Stimulated activated CD4-positive, alpha-beta T cell treated with anti-CD3 and anti-CD28 coated beads, TNF-alpha, amount 100 ng/mL, for 24 hours (primary cell): ENCODE measurements at places on chromosomes 7 and 10.

DNA sequence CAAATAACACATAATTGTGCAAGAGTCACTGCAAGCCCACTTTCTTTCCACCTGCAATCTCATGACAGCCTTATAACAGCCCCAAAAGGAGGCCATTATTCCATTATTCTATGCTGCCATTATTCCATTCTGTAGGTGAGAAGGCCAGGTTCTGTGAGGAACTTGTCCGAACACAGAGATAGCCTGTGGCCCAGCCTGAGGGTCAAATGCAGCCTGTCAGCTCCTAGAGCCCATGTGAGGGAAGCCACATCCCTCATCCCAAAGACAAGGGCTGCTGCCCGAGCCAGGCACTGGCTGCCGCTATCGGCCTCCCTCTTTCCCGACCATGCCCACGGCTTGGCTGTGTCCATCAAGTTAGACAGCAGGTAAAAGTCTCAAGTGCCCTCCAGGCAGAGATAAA is 24.1 kb upstream of the C10orf71 start:
- DNase-seq: no peak

GRCh38 chr7:6705959-6706665 is 635 bp downstream of the ZNF12 start:
- peak; percentile 18 for DNase-seq

DNA sequence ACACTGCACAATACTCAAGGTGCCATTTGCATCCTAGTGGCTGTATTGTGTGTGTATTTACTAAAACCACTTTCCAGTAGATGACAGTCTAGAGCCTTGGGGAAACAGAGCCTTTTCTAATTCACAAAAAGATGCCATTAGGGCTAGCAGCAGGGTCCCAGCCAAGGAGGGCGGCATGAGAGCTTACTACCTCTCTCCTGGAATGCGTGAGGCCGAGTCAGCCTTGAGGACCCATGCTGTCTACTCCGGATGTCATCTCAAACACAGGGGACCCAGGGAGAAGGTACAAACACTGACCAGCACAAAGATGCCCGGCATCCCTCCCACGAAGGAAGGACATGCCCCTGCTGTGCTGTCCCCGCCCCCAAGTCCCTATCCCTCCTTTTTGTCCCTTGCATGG is 65.5 kb downstream of the CYCS start:
- no peak for DNase-seq

- no peak for DNase-seq
Observed at GRCh38 chr7:494259-494687, 25.4 kb downstream of the PDGFA start.

DNA sequence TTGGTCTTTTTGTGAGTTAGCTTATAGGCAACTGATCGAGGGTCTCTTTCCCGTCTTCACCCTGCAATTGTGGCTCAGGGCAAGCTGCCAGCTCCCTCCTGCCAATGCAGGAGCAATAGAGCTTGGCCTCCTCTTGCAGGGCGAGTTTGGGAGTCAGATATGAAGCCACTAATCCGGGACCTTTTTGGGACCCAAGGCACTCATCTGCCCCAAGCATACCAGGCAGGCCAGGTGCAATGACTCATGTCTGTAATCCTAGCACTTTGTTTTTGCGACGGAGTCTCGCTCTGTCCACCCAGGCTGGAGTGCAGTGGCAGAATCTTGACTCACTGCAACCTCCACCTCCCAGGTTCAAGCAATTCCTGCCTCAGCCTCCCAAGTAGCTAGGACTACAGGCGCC is 21.1 kb downstream of the LIMK1 start:
- DNase-seq: no peak

GRCh38 chr7:64892116-64892515 is 11.0 kb upstream of the ZNF273 start:
- no peak for DNase-seq

GRCh38 chr7:19939746-19940145 is 166.3 kb upstream of the TMEM196 start:
- DNase-seq: no peak

DNA sequence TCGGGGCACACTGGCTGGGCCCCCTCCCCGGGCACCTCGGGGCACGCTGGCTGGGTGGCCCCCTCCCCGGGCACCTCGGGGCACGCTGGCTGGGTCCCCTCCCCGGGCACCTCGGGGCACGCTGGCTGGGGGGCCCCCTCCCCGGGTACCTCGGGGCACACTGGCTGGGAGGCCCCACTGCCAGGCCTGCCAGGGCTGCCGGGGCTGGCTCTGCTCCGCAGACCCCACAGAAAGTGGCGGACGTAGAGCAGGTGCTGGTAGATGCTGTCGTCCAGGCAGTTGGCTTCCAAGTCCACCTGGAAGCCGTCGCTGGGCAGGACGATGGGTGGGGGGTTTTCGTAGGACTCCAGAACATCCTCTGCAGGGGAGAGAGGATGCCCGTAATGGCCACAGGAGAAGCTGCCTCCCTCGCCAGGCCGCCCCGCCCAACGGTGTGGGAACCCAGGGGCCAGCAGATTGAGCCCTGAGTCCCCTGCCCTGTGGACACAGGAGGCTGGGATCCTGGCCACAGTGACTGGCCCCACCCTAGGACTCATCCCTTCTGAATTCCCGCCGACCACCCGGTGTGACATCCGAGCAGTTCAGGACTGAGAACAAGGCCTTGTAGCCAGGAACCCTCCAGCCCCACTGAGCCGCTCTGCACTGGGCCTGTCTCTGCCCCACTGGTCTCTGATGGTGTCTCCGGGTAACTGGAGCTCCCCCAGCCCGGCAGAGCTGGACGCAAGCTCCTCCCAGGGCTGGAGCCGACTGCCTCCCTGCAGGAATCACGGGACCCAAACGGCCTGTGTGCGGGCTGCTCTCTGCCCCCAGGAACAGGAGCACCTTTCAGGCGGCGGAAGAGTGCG is 28.2 kb downstream of the AP5Z1 start:
- DNase-seq: no peak

DNA sequence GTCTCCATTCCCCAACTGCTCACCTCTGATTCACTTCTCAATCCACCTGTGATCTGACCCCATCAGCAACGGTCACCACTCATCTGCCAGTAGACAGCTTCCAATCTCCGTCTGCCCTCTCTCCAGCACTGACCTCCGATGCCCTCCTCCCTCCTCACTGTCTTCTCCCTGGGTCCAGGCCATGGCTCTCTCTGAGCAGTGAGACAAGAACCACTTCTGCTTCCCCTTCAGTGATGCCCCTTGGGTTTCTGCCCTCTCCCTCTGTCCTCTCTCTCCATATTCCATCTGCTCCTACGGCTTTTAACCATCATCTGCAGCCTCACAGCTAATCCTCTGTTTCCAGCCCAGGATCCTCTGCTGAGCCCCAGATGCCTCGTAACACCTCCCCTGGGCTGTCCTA is 55.5 kb upstream of the OPALIN start:
- DNase-seq: no peak

DNA sequence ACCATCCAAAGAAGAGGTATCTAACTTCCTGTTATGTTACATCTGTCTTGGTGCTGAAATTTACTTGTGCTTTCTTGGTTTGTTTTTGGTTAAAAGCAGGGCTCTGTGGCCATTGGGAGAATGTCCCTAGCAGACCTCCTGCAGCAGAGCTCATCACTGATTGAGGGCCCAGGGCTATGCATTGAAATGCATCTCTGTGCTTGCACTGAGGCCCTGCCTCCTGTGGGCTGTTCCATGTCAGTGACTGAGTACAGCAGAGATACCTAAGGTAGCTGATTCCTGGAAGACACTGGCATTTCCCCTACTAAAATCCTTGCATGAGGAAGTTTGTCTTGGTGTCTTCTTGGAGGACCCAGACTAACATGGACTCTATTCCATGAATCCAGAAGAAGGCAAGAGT is 213.9 kb downstream of the FRMD4A start:
- DNase-seq: no peak

DNA sequence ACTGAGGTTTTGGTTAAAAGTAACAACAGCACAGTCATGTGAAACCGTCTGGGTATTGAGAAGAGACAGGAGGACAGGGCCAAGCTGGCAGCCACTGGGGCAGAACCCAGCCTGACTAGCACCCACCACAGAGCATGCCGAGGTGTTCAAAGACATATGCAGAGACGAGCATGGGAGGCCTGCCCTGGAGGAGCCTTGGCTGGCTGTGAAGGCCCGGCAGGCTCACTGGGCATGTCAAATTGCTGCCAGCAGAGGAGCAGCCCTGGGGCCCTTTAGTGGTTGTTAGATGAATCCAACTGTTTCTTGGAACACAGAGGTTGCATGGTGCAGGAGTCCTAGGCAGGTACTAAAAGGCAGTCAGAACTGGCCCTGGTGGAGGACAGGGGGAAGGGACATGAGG is 5.0 kb upstream of the GDF2 start:
- no peak for DNase-seq

GRCh38 chr10:90614631-90615030 is 243.2 kb downstream of the HTR7 start:
- no peak for DNase-seq

DNA sequence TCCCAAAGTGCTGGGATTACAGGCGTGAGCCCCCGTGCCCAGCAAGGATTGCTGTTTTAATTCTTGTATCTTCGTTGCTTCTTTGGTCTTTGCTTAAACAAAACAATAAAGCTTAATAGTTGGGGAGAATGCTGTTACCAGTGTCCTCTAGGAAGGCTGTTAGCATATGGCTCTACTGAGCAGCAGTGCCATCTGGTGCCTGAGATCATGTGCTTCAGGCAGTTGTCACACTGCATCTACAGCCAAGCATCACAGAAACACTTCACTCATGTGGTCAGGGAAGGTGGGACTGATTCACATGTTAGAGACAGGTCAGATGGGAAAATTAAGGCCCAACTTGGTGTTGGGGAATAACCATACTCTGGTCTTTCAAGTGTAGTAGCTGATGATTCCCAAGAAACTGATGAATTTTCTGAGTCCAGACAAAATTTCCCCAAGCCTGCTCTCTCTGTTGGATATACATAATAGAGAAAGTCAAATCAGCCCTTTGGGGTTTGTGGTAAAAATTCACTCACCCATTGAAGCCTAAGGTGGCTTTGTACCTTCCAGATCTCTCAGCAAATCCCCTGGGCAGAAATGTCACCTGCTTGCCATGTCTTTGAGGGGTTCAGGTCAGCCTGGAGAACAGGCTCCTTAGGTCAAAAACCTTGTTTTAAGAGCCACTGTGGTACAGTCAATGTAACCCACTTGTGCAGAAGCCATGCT is 28.4 kb downstream of the UBE2D4 start:
- DNase-seq: no peak

GRCh38 chr7:86653919-86654659 is 10.4 kb downstream of the GRM3 start:
- DNase-seq: no peak

DNA sequence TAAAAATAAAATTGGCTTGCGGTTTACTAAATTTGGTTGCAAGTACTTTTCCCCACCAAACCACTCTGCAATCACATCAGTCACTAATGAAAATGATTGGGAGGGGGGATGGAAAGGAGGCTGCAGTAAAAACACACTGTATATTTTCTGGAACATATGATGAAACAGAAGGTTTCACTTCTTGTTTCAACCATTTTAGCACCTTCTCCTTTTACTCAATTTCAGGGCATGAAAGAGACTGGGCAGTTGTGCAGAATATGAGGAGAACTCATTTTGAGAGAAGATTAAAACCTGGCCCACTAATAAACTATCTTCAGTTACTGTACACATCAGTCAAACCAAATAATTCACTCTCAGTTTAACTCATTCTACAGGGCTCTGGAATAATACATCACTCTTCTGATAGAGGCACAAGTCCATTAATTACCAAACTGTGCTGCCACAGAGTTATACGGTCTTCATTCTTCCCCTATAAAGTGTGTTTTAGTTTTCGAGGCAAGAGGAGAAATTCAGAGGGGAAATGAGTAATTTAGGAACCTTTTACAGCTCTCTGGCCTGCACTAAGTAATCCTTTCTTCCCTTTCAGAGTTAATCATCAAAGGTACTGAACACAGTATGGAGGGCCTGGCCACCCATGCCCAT is 25.5 kb downstream of the JAZF1 start:
- no peak for DNase-seq

GRCh38 chr10:62843600-62843999 is 27.4 kb upstream of the EGR2 start:
- DNase-seq: no peak

DNA sequence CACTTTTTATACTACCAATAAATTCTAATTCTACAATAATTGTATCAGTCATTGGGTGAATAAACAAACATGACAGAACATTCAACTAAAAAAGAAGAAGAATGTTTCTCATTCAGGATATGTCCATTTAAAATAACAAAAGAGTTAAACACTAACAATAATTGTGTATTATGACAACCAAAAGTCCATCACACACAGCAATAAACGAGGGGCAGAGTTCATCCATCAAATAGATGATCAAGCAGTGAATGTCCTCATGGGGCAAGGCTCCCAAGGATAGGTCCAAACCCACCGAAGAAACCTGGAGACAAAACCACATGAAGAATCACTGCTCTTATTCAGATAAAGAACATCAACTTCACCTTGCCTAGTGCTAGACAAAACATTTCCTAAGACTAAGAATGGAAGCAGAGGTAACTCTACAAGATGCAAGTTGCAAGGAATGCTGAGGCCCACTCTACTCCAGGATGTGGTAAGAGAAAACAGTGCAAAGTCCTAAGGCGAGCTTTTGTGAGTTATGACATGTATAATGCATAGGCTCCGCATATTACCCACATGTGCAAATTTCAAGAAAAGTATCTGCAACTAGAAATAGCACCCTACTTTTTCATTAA is 115.1 kb downstream of the PARD3 start:
- no peak for DNase-seq

- DNase-seq: no peak
Observed at GRCh38 chr10:34360984-34361383, 454.1 kb downstream of the PARD3 start.

DNA sequence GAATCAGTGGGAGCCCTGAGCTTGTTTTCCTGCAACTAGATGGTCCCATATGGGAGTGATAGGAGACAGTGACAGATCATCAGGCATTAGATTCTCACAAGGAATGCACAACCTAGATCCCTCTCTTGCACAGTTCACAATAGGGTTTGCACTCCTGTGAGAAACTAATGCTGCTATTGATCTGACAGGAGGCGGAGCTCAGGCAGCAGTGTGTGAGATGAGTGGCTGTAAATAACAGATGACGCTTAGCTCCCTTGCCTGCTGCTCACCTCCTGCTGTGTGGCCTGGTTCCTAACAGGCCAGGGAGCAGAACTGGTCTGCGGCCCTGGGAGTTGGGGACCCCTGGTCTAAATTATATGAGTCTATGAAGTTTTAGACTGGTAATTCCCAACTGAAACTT is 3.9 kb downstream of the MIOS start:
- DNase-seq: no peak

DNA sequence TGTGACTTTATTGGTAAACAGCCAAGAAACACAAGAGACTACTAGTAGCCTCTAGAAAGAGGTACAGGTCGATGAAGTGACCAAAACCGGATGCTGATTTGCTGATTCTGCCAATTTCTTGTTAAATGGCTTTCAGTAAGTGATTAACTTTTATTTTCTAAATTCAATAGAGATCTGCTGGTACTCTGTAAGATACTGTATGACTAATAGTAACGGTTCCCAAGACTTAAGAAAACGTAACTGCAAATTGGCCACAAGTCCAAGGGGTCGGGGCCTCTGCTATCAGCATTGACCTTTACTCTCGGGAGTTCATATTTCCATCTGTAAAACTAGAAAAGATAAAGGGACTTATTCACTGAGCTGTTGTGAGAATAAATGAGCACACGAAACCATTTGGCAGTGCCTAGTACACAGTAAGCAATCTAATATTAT is 1.4 kb downstream of the FAM3C start:
- no peak for DNase-seq

- no peak for DNase-seq
Observed at GRCh38 chr10:5038733-5039132, 35.1 kb upstream of the AKR1C2 start.
